ENCODE measurements at places on chromosomes 1 and 21. TPM values are rescaled to one million over a fixed set of nuclear protein-coding genes. Genes with fewer than 3 reads are reported as not detected.

- H3K27me3 ChIP-seq: no peaks in the 10 kb centered on the region
- H3K4me1 ChIP-seq: no peaks in the 10 kb centered on the region
- H3K4me3 ChIP-seq: no peak overlapping the region
- H3K36me3 ChIP-seq: no peaks in the 10 kb centered on the region
Measured at GRCh38 chr1:219350172-219350931, 176.7 kb downstream of the LYPLAL1 start.

GRCh38 chr1:227273557-227273956 lies 44.7 kb downstream of the CDC42BPA start:
- no peak overlapping the region for H3K4me3 ChIP-seq
- H3K4me1 ChIP-seq: no peaks in the 10 kb centered on the region
- H3K36me3 ChIP-seq: no peaks in the 10 kb centered on the region
- H3K27ac ChIP-seq: no peak overlapping the region
- H3K27me3 ChIP-seq: no peaks in the 10 kb centered on the region
- DNase-seq: no peak

DNA sequence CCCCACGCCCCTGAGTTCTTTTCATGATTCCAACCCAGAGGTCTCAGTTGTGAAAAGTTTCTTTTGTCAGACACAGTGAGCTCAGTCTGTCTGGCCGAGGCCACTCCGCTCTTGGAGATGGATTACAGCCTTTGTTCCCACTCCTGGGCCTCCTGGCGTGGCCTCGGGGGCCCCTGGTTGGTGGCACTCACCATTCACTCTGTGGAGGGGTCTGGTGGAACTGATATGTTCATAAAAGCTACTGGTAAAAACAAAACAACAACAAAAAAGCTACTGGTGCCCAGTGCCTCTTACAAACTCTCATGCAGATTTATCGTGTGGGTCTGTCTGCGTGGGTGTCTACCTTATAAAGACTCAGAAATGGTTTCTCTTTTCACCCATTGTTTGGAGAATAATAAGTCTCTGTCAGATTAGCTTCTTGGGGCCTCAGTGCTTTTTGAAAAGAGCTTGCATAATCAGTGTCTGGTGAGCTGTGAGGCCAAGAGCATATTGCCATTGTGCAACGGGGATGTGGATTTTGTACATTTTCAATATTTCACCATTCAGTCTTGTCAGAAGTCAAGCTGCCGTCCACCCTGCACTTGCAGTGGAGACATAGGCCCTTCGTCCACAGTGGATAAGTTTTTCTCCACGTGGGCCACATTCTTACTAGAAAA lies 86.7 kb downstream of the GALNT2 start:
- no peaks in the 10 kb centered on the region for H3K27me3 ChIP-seq
- H3K36me3 ChIP-seq: no peaks in the 10 kb centered on the region
- no peak overlapping the region for H3K27ac ChIP-seq
- no peak for DNase-seq
- H3K4me3 ChIP-seq: no peak overlapping the region
- peaks cover 3% of the 10 kb centered on the region for H3K4me1 ChIP-seq

DNA sequence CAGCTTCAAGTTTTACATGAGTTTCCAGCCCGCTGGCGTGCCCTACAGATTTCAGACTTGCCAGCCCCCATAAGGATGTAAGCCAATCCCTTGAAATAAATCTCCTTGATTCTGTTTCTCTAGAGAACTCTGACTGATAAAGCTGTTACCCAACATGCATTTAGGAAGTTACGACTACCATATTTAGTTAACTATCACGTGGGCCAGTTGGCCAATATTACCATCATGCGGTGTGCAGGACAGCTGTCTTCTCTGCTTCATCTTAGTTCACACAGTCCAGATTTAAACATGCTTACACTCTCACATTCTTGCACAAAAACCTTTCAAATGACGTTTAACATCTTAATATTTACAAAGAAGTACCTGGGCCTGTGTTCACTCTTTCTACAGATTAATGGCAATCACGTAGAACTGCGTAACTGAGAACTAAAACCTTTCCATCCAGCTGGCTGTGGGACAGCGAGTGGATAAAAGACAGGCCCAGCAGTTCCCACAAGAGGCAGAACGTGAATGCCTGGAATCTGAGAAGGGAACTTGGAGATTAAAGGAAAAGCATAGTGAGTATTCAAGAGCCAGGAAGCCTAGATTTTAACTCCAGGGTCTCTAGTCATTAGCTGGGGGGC lies 20.8 kb downstream of the FAM177B start:
- no peaks in the 10 kb centered on the region for H3K27me3 ChIP-seq
- DNase-seq: no peak
- no peaks in the 10 kb centered on the region for H3K36me3 ChIP-seq
- no peak overlapping the region for H3K27ac ChIP-seq
- H3K4me1 ChIP-seq: no peaks in the 10 kb centered on the region
- H3K4me3 ChIP-seq: no peak overlapping the region

GRCh38 chr1:38512789-38513188 lies 346.8 kb downstream of the RRAGC start:
- no peak overlapping the region for H3K4me3 ChIP-seq
- H3K27ac ChIP-seq: no peak overlapping the region
- H3K36me3 ChIP-seq: no peaks in the 10 kb centered on the region
- H3K27me3 ChIP-seq: no peaks in the 10 kb centered on the region
- DNase-seq: no peak
- H3K4me1 ChIP-seq: no peaks in the 10 kb centered on the region

DNA sequence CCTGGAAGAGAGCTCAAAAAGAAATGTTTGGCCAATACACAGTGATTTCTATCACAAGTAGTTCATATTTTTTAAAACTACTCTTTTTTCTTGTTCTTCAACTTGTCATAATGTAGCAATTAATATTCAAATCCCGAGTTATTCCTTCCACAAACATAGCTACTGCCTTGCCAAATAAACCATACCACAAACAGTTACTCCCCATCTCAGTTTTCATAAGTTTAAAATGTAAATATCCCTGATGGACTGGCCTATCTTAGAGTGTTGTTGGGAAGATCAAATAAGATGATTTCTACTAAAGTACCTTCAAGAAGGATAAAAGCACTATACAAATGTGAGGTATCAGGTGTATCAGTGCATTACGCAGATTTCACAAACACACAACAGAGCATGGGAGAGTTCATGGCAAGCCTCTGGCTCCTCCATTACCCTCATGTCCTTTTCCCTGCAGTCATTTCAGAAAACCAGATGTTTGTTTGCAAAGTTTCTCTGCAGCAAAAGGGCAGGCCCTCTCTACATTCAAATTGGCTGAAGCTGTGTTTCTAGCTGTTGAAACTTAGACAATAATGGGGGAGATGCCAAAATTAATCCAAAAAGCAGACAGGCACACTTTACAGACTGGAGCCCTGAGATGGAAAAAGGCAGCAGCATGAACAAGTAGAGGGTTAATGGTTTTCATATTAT lies 16.1 kb downstream of the WLS start:
- H3K4me1 ChIP-seq: no peaks in the 10 kb centered on the region
- DNase-seq: no peak
- H3K4me3 ChIP-seq: no peak overlapping the region
- no peaks in the 10 kb centered on the region for H3K27me3 ChIP-seq
- no peak overlapping the region for H3K27ac ChIP-seq

DNA sequence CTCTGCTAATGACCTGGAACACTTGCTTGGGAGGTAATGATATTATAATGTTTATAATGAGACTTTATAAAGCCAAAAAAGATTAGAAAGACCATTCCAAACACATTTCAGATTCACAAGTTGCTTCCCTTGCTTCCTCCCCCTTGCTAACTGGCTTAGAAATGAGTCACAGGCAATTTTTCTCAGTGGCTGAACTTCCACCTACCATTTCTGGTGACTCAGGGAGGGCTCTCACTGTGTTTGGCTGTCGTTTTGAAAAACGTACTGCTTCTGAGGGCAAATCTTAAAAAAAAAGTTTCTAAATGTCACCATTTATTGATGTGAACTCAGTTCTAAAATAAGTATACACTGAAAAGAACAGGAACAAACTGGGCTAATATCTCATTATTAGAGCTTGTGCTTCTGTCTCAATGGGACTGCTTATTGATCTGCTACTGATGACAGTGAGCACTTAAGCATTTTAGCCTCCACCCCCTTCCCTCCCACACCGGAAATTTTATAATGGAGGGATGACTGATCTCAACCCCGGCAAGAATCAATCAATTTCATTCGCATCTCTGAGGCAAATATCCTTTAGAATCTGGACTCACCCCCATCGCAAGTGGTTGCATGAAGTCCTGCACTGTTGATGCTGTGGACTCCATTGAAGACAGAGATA lies 278.3 kb downstream of the KCTD3 start:
- DNase-seq: no peak
- no peaks in the 10 kb centered on the region for H3K27me3 ChIP-seq
- no peaks in the 10 kb centered on the region for H3K4me1 ChIP-seq
- no peak overlapping the region for H3K4me3 ChIP-seq
- no peak overlapping the region for H3K27ac ChIP-seq

GRCh38 chr1:6600410-6601048 lies 2.1 kb downstream of the KLHL21 start:
- H3K4me1 ChIP-seq: peaks cover 61% of the 10 kb centered on the region
- peak overlapping the region; percentile 88 for H3K27ac ChIP-seq
- DNase-seq: no peak
- no peaks in the 10 kb centered on the region for H3K27me3 ChIP-seq

DNA sequence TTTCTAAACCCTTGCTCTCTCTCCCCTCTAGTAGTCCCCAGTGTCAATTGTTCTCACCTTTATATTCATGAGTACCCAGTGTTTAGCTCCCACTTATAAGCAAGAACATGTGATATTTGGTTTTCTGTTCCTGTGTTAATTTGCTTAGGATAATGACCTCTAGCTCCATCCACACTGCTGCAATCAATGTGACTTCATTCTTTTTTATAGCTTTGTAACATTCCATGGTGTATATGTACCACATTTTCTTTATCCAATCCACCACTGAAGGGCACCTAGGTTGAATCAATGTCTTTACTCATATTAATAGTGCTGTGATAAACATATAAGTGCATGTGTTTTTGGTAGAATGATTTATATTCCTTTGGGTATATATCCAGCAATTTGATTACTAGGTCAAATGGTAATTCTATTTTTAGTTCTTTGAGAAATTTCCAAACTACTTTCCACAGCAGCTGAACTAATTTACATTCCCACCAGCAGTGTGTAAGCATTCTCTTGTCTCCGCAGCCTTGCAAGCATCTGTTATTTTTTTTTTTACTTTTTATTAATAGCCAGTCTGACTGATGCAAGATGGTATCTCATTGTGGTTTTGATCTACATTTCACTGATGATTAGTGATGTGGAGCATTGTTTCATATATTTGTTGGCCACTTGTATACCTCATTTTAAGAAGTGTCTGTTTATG lies 277.8 kb downstream of the LTN1 start:
- no peaks in the 10 kb centered on the region for H3K27me3 ChIP-seq
- H3K36me3 ChIP-seq: no peaks in the 10 kb centered on the region
- no peak overlapping the region for H3K27ac ChIP-seq

Gene PAQR7
- 2.6 TPM for total RNA-seq

Gene HSD3B1
- total RNA-seq: not detected

Gene LCA5L
- total RNA-seq: not detected

Gene PRR9
- not detected for total RNA-seq
